ENCODE measurements at places on chromosomes 2 and 18. TPM values are rescaled to one million over a fixed set of nuclear protein-coding genes. Genes with fewer than 3 reads are reported as not detected.

The LONRF2 gene
- total RNA-seq, result 15.0 TPM

The PKDCC gene
- 146 TPM for total RNA-seq

The DYNAP gene
- total RNA-seq, result 0.21 TPM

The EPB41L3 gene
- 30.6 TPM for total RNA-seq

The NBEAL1 gene
- 12.8 TPM for total RNA-seq

The AQP12A gene
- not detected for total RNA-seq

The SLC8A1 gene
- total RNA-seq, result 51.5 TPM

The ATL2 gene
- total RNA-seq, result 49.6 TPM

The ARHGAP15 gene
- total RNA-seq, result 0.29 TPM

The SP5 gene
- not detected for total RNA-seq

The ACTR3 gene
- 192 TPM for total RNA-seq

The IL1RL2 gene
- 0.58 TPM for total RNA-seq

All from motor neuron (in vitro differentiated cells).